Chondrocyte (in vitro differentiated cells): ENCODE measurements at places on chromosomes 16 and 17. TPM values are rescaled to one million over a fixed set of nuclear protein-coding genes. Genes with fewer than 3 reads are reported as not detected.

Gene TMEM238L
- total RNA-seq, result not detected in 3 replicates

Gene SLC2A4
- 0.15 to 0.38 TPM (median 0.30 TPM) in 3 replicates for total RNA-seq

Gene AOC3
- 0.53 to 17.4 TPM (median 15.5 TPM) in 3 replicates for total RNA-seq

Gene OTOP2
- total RNA-seq, result not detected in 3 replicates

Gene PMP22
- total RNA-seq, result 98.3 to 152 TPM (median 147 TPM) in 3 replicates
